GM12864 (cell line): ENCODE measurements at places on chromosomes 2 and 18.

DNA sequence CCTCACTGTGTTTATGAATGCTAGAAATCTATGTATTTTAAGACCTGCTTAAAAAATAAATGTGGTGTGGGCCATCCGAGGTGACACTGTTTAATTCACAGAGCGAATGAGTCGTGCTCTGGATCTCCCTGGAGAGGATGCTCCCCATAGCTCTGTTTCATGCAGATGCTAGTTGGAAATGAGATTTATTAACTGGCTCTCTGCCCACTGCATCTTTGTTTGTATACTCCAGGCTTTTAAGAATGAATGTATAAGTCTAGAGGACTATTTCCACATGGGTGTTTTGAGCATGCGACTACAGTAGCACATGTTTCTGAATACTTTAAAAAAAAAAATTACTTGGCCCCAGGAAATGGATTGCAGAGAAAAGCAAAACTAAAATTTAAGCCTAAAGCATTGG lies 3.9 kb downstream of the MAPRE2 start:
- no peak for DNase-seq

DNA sequence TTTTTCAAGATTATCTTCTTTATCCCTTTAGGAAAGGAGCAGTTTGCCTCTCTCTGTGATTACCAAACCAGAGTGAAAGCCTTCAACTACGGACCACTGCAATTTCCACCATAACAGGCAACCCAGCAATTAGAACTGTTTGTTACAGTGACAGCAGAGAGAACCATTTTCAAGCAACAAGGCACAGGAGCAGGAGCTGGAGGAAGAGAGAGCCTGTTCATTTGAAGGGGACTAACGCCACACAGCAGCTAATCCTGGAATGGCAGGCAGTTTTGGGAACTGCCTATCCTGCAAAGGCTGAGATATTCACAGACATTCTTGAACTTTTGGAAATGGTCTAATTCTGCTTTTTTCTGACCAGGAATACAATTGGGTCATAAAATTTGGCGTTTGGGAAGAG lies 1541.9 kb upstream of the PIK3C3 start:
- no peak for DNase-seq

DNA sequence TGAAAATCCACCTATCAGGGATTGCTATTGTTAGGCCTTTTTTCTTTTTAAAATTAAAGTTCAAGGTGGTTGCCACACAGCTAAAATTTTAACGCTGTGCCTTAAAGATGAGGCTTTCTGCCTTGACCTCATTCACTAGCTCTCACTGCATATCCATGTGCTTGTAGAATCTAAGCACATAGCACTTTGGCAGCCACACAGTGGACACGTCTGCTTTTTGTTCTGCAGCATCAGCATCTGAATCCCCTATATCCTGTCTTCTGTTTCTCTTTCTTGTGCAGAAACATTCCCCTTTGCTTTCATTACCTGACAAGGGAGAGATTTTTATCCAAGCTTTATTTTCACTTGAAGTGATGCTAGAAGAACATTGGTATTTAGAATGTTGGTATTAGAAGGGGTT lies 38.1 kb downstream of the RALB start:
- no peak for DNase-seq

DNA sequence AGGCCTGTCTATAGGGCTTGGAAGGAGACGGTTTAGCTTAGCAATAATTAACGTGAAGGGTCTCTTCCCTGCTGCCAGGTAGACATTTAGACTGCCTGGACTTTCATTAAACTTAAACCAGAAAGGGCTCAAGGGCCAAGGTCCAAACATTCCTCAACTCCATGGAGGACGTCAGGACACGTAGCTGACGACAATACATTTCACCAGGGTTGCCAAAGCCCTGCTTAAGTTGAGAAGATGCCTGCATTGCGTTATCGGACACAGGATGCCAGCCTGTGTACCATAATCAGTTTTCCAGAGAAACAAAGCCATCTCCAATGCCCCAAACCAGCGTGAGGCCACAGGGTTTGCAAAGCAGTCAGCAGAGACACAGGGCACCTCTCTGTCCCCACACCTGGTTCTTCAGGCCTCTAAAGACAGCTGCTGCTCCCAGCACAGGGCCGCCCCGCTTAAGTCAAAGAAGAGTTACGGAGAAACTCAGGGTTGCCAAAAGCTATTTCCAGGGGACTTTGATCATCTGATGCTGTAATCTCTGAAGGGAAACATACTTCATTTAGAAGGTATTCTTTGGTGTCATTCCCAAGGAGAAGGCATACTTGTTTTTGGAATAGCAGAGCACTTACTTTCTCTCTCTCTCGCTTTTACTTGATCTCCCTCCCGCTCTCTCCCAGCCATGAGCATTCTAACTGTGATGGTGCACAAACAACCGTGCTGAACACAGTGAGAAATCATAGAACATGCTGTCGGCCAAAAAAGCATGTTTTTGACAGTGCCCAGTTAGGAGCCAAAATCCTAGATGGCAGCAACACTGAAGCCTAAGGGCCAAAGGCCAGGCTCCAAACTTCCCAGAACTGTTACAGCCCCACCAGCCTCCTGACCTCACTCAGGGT lies 46.0 kb downstream of the TTC32 start:
- DNase-seq = no peak

GRCh38 chr2:29628862-29629261 lies 292.5 kb downstream of the ALK start:
- no peak for DNase-seq

DNA sequence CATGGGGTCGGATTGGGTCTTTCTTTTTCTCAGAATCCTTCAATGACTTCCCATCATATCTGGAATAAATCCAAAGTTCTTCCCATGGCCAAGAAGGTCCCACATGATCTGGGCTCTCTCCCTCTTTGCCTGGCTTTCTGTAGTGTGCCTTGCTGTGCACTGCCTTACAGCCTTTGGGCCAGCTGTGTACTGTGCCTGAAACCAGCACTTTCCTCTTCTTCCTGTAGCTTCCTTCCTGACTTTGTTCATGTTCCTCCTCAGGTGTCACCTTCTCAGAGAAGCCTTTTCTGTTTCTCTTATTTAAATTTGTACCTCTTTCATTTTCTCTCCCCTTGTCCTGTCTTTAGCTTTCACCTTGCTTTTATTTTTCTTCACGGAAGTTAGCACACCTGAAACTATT lies 4.3 kb upstream of the CDCA7 start:
- no peak for DNase-seq

GRCh38 chr2:9596621-9597311 lies 34.0 kb downstream of the YWHAQ start:
- no peak for DNase-seq

DNA sequence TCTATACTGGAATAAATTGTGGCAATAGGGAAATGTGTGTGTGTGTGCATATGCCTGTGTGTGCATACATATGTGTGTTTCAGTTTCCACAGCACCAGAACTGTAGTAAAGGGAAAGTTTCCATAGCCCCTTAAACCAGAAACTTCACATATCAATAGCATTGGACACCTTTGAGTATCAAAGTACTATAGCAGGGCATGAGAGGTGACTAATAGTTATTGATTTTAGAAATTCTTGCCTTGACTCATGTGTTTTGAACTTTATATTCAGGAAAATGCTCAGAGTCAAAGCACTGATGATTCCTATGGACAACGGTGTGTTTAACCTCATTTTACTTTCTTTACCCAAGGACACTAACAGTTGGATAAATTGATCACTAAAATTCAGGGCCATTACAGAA lies 50.0 kb downstream of the SLC9A2 start:
- DNase-seq = no peak

DNA sequence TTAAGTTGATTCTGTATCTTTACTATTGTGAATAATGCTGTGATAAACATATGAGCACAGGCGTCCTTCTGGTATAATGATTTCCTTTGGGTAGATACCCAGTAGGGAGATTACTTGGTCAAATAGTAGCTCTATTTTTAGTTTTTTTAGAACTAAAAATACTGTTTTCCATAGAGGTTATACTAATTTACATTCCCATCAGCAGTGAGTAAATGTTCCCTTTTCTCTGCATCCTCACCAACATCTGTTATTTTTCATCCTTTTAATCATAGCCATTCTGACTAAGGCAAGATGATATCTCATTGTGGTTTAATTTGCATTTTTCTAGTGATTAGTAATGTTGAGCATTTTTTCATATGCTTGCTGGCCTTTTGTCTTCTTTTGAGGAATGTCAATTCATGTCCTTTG lies 35.1 kb downstream of the PMS1 start:
- no peak for DNase-seq

GRCh38 chr2:208511573-208511972 lies 105.0 kb downstream of the PTH2R start:
- DNase-seq = no peak

GRCh38 chr2:32902986-32903385 lies 43.8 kb upstream of the LTBP1 start:
- no peak for DNase-seq
